ENCODE measurements at places on chromosomes 16 and 17.

GRCh38 chr16:85041219-85042166 lies 13.9 kb downstream of the KIAA0513 start:
- DNase-seq, result no peak

- DNase-seq, result no peak
Observed at GRCh38 chr16:54034684-54035083, 251.9 kb downstream of the IRX3 start.

DNA sequence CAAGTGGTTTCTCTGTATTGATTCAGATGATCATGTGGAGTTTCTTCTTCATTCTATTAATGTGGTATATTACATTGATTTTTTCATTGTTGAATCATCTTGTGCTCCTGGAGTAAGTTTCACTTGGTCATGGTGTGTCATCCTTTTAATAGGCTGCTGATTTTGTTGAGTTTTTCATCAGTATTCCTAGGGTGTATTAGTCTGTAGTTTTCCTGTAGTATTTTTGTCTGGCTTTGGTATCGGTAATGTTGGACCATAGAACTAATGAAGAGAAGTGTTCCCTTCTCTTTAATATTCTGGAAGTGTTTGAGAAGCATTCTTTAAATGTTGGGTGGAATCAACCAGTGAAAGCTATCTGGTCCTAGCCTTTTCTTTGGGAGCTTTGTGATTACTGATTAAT lies 99.0 kb downstream of the OMG start:
- no peak for DNase-seq

- no peak for DNase-seq
Observed at GRCh38 chr17:28008513-28008912, 34.0 kb upstream of the NLK start.

DNA sequence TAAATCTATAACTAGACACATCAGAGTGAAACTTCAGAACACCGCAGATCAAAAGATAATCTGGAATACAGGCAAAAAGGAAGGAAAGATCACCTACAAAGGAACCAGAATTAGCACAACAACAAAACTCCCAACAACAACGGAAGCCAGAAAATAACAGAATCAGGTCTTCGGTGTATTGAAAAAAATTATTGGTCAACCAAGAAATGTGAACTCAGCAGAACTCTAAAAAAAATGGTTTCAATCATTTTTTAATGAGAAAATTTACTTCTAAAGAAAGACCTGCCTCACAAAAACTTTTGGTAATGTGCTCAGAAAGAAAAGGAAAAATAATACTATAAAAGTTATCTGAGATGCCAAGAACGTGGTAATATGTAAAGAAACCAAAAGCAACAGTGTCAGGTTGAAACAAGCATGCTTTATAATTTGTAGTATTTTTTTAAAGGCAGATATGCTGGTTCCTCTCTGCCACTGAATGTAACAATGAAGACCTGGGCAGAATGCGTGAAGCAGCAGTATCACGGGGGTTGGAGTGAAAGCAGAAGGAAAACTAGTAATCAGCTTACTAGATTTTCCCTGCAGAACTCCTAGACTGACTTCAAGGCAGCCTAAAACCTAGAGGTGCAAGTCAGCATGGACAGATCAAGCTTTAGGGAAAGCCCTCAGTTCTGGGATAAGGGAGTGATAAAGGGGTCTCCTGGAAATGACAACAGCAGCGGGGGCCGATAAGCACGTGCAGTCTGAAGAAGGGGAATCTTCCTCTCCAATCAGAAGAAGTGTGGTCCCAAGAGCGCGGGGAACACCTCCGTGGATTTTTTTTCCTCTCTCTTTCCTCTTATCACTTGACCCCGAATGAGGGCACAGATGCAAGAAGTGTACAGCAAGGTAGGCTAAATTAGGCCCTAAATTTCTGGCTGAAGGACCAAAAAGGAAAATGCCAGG lies 80.9 kb upstream of the TEKT1 start:
- no peak for DNase-seq

DNA sequence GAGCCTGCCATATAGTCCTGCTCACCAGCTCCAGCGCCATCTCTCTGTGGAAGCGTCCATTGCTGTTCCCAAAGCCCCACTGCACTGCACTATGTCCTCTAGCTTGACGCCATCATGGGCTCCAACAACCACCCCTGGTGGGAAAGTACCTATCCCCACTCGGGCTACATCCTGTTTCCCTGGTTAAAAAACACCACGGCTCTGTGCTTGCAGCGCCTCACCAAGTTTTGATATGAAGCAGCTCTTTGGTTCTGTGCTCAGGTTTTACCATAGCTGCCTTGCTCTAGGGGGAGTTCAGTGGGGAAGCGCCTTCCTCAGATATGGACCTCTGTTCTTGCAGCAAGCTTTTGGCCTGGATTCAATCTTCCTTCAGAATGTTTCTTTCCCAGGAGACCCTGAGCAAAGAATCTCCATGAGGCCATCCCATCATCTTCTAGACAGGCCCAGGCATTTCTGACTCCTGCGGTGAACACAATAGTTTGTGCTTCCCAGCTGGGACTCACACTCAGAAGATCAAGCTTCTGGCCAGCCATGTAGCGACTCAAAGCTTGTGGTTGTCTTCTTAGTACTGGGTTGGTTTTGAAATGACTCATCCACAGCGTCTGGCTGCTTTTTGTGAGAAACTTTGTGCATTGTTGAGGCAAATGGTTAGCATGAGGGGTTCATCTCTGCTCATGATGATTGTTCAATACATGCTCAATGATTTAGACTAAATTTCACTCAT lies 39.5 kb downstream of the DYNLRB2 start:
- peak; percentile 51 for DNase-seq

DNA sequence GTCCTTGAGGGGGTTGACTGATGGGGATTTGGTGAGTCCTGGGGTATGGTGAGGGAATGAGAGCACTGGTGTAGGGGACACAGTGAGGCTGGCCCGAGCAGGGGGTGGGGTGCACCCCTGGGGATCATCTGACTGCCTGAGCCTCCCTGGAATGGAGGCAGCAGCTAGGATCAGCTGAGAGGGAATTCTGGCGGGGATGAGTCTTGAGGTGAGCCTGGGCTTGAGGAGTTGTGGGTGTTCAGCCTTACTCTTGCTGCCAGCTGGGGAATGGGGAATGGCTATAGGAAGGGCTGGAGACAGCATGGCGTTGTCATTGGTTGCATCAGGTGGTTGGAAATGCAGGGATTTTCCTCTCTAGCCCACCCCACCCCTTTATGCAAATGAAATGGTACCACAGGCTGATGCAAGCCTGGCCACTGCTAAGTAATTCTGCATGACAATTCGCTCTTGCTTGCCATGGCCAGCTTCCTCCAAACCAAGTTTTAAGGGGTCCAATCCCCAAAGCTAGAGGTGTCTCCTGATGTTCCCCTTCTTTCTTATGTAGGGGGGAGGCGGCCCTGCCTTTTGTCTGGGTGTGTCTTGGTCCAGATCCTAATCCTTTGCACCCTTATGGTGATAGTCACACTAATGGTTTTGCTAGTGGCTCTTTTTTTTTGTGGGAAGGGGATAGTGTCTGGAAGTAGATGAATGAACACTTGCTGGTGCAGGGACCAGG lies 7.5 kb downstream of the NFE2L1 start:
- DNase-seq, result no peak

DNA sequence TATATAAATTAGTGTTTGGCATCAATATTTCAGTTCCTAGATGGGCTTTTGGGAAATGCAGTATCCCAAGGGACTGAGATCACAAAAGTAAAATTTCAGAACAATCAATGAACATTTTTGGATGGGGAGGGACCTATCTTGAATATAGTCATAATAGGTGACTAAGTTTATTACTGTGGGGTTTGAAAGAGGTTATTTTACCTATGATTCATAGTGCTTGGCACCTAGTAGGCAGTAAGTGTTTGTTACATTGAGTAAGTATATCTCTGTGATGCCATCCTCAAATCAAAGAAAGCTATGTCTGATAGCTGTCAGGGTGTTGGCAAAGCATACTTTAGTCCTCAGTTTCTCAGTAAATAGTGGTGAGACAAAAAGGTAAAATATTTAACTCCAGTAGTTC lies 36.9 kb downstream of the ZNF207 start:
- DNase-seq, result no peak

- no peak for DNase-seq
Observed at GRCh38 chr16:30774367-30775130, 12.4 kb downstream of the RNF40 start.

- no peak for DNase-seq
Observed at GRCh38 chr17:75927286-75927922, 13.4 kb downstream of the FBF1 start.

- no peak for DNase-seq
Observed at GRCh38 chr17:81238490-81238814, 403 bp downstream of the TEPSIN start.

- DNase-seq, result no peak
Observed at GRCh38 chr17:82856361-82856760, 16.5 kb upstream of the ZNF750 start.

DNA sequence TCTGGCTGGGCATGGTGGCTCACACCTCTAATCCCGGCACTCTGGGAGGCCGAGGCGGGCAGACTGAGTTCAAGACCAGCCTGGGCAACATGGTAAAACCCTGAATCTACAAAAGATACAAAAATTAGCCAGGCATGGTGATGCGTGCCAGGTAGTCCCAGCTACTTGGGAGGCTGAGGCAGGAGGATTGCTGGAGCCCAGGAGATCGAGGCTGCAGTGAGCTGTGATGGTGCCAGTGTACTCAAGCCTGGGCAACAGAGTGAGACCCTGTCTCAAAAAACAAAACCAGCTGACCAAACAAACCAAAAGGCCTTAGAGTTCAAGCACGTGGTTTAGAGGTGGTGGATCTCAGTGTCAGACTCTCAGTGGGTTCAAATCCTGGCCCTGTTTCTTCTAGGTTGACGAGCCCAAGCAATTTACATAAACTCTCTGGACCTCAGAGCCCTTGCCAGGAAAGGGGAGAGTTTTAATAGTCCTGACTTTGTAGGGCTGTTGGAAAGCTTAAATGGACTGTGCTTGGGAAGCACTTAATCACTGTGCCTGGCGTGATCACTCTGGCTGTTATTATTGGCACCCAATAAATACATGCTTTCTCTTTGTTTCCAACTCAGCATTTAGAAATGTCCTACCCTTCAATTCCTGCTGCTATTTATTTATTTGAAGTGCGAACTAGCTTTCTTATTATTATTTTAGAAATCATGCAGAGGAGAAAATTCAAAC lies 44.7 kb downstream of the ABCC1 start:
- DNase-seq, result no peak

DNA sequence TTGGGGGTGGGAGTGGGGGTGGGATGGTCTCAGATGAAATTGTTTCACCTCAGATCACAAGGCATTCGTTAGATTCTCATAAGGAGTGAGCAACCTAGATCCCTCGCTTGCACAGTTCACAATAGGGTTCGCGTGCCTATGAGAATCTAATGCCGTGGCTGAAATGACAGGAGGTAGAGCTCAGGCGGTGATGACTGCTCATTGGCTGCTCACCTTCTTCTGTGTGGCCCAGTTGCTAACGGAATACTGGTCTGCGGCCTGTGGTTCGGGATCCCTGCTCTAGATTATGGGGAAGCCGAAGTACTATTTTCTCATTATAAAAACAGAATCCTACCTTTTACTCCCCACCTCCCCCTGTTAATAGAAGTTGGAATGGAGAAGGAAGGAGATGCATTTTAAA lies 18.9 kb downstream of the CLTC start:
- DNase-seq, result no peak

GRCh38 chr16:10729104-10730048 lies 14.3 kb upstream of the NUBP1 start:
- DNase-seq, result no peak

- no peak for DNase-seq
Observed at GRCh38 chr17:49987681-49988441, 7.2 kb downstream of the DLX3 start.

DNA sequence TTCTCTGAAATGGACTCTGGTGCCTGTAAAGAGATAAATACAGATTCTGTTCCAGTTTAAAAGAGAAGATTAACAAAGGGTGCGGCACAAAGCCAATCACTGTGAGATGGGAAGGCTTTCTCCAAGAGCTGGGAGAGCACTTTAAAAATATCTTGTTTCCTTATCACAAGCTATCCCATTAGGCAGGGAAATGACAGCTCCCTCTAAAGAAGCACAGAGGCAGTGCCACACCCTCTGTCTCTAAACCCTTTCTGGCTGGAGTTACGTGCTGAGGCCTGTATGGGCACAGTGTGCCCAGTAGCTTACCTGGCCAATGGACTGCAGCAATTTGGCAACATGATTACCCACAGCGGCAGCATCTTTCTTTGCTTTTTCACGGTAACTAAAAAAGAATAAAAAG lies 9.0 kb upstream of the TERB1 start:
- DNase-seq, result no peak

DNA sequence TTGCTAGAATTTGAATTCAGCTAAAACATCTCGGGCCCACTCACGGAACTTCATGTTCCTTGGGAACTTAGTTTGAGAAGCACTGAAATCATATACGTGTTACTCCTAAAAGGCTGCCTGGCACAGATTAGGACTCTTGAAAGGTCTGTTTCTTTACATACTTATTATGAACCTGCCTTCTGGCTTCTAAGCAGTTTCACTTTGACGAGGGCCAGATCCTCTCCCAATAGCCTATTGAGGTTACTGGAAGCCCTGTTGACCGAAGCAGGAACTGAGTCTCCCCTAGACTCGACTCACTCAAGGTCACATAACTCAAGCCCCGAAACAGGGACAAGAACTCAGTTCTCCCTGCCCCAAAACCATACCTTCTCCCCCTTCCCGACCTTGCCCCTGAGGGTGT lies 121.9 kb upstream of the PLCG2 start:
- no peak for DNase-seq

DNA sequence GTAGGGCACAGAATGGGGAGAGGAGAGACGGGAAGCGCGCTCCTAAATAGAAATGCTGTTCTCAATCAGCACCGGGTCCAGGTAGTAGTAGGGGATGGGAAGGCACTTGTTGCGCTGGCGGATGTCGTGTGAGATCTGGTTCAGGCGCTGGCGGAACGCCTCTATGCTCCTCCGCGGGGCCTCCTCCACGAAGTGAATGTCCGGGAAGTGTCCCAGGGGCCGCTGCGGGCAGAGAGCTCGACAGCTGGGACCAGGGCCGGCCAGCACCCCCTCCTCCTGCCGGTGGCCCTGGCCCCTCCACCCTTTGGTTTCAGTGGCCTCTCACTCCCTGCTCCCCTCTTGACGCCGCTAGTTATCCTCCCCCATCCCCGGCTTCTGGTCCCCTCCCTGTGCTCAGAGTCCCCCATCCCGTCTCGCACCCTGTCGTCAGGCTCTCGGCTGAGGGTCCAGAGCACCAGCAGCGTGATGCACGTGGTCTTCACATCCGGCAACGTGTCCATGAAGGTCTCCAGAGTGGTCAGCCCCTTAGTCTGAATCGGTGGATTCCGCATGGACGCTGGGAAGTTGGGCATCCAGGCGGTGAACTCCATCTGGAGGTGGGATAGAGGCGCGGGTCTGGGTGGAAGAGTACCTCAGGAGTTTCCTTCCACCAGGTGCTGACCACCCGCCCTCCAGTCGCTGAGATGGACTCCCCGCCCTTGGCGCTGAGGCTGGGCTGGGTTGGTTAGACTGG lies 14.6 kb downstream of the ALOX12B start:
- no peak for DNase-seq

- DNase-seq, result no peak
Observed at GRCh38 chr16:77470851-77471250, 36.0 kb upstream of the ADAMTS18 start.
